ENCODE measurements at places on chromosomes 5 and 9.

DNA sequence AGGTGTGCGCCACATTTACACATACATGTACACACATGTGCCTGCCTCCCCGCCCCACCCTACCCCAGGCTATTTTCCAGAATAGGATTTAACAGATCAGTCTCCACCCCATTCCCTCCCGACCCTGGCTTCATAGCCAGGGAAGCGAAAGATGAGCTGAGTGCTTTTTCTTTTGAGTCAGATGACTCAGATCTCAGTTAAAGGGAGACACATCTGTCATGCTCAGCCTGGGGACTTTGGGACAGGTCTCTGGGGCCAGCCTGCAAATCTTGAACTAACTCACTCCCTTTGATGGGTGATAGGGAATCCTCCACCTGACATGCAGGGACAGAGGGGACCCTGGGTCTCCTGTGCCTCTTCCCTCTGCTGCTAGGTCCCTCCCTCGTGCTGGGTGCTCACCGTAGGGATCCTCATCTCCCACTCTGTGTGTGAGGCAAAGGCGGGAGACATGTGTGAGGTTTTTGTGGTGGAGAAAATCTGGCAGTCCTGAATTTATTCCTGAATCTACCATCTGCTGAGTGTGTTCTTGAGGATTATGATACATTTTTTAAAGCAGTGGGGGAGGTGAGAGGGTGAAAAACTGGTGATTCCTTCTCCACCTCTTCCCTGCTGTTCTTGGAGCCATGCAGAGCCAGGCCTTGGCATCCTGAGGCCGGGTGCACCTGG lies 37.7 kb downstream of the NEUROG1 start:
- DNase-seq, result no peak

GRCh38 chr9:107239474-107239873 lies 43.6 kb upstream of the RAD23B start:
- no peak for DNase-seq

- no peak for DNase-seq
Observed at GRCh38 chr5:34915856-34916192, 313 bp downstream of the BRIX1 start.

DNA sequence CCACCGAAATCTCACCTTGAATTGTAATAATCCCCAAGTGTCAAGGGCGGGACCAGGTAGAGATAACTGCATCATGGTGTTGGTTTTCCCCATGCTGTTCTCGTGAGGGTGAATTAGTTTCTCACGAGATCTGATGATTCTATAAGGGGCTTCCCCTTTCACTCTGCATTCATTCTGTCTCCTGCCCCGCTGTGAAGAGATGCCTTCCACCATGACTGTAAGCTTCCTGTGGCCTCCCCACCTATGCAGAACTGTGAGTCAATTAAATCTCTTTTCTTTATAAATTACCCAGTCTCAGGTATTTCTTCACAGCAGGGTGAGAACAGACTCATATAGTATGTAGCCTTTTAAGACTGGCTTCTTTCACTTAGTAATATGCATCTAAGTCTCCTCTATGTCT lies 128.1 kb upstream of the NR5A1 start:
- DNase-seq, result no peak

- DNase-seq, result no peak
Observed at GRCh38 chr5:96968614-96969013, 32.7 kb downstream of the LNPEP start.

DNA sequence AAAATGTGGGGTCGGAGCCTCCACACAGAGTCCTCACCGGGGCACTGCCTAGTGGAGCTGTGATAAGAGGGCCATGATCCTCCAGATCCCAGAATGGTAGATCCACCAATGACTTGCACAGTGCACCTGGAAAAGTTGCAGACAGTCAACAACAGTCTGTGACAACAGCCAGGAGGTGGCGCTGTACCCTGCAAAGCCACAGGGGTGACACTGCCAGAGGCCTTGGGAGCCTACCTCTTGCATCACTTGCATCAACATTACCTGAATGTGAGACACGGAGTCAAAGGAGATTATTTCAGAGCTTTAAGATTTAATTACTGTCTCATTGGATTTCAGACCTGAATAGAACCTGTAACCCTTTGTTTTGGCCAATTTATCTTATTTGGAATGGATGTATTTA lies 614.1 kb upstream of the CDH9 start:
- DNase-seq, result no peak

DNA sequence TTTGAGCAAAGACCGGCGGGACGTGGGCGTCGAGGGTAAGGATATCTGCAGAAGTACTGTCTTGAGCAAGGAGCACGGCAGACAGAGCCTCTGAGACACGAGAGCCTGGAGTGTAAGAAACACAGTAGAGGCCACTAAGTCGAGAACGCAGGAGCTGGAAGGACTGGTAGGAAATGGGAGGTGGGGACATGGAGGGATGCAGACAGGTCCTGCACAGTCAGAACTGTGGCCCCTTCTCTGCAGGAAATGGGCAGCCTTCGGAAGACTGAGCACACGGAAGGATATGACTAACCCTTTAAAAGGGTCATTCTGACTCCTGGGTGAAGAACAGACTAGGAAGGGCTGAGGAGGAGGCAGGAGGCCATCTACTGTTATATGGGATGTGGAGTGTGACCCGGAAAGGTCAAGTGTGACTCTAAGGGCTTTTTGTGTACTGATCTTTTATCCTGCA lies 1.4 kb upstream of the CAMSAP1 start:
- no peak for DNase-seq

Measured in stimulated activated CD4-positive, alpha-beta T cell treated with anti-CD3 and anti-CD28 coated beads, Interleukin-4, amount 100 ng/mL, for 24 hours (primary cell).